Renal pelvis (tissue), 12 donors: ENCODE measurements at places on chromosomes 4 and X. TPM values are rescaled to one million over a fixed set of nuclear protein-coding genes. Genes with fewer than 3 reads are reported as not detected.

DNA sequence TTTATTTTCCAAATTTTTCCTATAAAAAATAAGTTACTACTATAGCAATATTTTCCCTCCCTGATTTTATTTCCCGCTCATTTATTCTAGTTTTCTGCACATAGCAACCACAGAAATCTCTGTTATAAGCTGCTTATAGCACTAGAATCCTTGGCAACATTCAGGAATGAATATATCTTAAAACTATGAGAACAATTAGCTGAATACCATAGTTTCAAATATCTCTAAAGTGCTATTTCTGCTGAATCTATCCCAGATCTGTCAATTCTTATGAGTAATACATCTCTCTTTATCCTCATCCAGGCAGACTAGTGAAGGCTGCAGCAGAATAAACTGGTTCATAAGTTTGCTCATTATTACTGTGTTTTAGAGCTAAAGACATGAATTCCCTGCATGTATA is 622.9 kb upstream of the DIPK2B start:
- no peak for DNase-seq

DNA sequence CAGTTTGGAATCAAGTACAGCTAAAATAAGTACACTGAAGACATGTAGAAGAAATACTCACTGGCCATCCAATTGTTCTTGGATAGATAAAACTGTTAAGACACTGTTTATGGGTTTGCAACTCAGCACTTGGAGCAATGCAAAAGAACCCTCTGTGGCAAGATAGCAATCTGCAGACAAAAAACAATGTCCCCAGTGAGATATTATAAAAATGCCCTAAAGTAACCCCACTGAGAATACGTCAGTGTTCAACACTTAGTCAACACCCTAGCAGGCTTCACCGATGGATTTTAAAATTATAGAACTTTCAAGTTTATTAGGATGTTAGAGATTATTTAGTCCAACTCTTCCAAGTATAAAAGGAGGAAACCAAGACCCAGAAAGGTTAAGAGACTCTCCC is 47.5 kb upstream of the NDP start:
- DNase-seq: no peak

DNA sequence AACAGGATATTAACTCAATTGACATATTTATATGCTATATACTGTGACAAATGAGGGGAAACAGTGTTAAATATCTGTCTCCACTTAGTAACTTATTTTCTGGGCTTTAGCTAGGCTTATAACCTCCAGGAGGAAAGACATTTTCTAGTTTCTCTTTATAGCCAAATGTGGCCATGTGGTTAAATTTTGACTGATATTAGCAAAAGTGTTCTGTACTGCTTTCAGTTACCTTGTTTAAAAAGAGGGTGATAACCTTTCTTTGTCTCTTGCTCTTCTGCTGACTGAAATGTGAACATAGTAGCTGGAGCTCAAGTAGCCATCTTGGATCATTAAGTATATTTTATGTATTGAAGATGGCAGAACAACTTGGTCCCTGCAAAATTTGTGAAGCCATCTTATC is 253.7 kb downstream of the PDHA2 start:
- no peak for DNase-seq

DNA sequence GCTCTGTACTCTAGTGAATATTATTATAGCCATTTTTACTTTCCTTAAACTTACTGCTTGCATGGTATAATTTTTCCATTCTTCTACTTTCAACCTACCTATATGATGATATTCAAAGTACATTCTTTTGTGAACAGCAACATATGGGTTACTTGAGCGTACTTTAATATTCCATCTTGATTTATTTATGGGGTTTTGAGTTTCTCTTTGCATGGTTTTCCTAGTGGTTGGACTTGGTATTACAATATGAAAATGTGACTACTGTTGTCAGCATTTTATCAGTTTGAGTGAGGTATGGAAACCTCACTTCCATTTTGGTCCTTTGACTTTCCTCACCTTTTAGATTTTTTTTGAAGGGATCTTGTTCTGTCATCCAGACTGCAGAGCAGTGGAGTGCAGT is 35.9 kb downstream of the ADGRG4 start:
- DNase-seq: no peak

- no peak for DNase-seq
These were observed 10.9 kb upstream of the EXOSC9 start for GRCh38 chr4:121789960-121790829.

DNA sequence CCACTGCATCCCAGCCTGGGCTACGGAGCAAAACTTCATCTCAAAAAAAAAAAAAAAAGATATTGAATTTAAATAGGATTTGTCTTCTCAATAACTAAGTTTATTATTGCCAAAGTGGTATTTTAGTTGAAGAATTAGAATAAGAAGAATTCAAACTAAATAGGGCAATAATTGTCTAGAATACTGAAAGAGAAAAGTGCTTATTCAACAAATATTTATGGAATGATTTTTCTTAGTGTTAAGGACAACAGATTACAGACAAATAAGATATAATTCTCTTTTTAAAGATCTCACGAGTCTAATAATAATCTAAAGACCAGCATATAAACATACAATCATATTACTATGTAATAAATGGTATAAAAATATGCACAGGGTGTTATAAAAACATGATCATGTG is 33.6 kb upstream of the ZFP42 start:
- no peak for DNase-seq

- DNase-seq: no peak
These were observed 32.3 kb upstream of the KDR start for GRCh38 chr4:55157559-55158277.

DNA sequence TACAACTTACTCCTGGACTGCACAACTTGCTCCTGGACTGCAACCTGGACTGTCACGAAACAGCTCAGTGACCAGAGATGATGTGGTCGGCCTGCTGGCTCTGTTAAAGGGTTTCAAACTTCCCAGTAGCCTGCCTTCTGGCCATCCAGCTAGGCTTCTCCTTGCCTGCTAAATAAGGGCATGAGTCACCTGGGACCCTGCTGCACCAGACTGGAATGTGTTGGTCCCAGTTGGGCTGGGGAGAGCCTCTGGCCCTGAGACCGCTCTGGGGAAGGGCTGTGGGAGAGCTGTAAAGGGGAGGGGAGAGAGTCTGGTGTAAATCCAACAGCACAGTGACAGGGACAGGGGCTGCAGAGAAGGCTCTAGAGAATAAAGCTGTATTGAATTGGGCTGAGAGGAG is 165.8 kb downstream of the VSIG4 start:
- DNase-seq: no peak

DNA sequence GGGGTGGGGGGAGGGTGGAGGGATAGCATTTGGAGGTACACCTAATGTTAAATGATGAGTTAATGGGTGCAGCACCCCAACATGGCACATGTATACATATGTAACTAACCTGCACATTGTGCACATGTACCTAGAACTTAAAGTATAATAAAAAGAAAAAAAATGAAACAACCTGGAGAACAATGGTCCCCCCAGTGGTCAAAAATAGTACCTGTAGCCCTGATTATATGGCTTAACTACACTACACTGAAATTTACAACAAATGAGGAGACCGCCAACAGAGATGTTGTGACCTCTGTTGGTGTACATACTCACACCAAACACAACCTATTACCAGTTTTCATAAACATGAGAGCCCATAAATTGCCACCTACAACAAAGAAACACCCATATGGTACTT is 7.3 kb upstream of the MAGEE1 start:
- DNase-seq: no peak

DNA sequence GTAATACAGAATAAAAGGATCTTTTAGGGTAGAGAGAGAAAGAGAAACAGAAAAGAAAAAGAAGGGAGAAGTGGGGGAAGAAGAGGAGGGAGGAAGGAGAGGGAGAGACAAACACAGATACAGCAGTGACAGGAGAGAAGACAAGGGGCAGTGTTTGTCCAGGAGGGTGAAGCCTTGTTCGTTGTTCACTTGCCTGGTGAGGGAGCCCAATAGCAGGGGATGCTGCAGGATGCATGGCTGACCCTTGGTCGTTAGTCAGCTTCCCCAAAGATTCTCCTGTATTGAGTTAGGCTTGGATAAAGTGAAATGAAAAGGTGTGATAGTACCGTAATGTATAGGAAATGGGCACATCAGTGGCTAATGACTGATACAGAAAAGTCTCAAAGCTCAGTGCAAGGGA is 403.7 kb downstream of the IL15 start:
- no peak for DNase-seq

DNA sequence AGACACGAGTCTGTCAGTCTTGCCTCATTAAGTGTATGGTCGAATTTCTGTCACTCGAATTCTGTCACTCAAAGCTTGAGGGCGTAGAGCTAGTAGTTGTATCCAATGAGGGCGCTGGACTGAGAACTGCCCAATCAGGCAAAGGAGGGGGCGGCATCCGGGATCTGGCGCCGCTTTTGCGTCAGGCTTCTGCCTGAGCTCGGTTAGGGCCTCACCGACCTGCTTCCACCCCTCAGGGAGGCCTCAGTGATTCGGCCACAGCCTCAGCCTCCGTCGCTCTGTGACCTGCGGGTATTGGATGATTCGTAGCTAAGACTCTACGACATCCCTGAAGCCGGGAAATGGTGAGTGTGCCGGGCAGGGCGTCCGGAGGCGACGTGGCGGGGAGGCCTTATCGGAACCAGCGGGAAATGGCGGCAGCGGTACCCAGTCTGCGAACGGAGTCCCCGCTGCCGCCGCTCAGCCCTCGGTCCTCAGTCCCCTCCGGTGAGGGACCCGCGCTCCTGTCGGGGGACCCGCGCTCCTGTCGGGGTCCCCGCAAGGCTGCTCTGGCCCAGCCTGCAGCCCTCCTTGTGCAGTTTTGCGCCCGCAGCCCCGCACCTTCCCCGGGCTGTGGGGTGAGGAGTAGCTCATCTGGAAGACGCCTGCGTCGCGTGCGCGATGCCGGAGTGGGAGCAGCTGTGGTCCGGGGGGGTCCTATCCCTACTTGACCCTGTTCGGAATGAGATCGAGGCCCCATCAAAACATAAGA is 88.3 kb downstream of the ZNF718 start:
- peak; percentile 89 for DNase-seq

- no peak for DNase-seq
These were observed 13.9 kb upstream of the PLAC8 start for GRCh38 chr4:83128240-83128929.

DNA sequence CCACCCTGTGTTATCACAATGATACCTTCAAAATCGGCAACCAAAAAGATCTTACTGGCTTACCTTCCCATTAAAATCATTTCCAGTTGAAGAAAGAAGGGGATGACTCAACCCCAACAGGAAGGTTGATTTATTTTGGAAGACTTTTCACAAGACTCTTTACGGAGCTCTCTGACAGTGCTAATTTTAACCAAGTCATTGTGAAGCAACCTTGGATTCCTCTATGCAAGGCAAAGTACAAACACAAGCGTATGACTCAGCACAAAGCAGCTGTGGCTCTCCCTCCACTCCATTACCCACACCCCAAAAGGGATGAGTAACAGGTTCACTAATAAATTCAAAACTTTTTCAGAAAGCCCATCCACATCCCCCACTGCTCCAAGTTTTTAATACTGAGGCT is 213.8 kb upstream of the FGF13 start:
- DNase-seq: no peak

DNA sequence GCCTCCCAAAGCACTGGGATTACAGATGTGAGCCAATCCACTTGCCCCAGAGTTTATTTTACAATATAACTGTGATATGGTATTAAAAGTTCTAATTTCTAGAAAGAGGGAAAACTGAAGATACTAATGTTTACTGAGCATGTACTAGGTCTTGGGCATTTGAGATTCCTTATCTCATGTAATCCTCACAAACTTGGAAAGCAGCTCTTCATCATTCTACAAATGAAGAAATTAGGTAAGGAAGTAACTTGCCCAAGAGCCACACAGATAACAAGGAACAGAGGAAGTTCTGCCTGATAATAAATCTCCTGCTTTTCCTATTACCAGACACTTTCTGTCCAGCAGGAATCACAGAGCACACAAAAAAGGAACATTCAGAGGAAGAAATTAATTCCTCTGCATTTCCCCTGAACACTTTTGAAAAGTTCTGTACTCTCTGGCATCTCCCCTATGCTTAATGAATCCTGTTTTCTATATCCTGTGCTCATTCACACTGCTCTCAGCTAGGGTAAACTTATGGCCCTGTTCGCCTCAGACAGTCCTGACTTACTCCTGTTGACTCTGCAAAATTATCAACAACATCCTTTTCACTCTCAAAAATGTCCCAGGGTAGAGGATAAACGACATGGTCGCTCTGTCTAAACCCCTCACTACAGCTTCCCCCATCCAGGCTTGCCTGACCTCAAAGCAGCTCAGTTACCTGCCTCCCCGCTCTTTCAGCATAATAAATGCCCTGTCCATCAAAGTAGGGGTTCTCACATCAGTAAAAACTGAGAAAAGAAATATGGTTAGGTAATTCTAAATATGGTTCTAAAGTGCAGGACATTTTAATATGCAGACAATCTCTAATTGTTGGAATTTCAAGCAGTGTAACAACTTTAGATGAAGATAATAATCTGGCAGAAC is 13.6 kb downstream of the SH3RF1 start:
- DNase-seq: no peak

Gene TMPRSS11F
- not detected for polyA plus RNA-seq

Gene RCHY1
- polyA plus RNA-seq: 46.0 TPM

Gene MID2
- 10.9 TPM for polyA plus RNA-seq
